Hypothalamus (tissue), 51 donors: ENCODE measurements at places on chromosomes 13 and 19.

GRCh38 chr19:46755853-46756543 is 9.7 kb upstream of the STRN4 start:
- no peak for DNase-seq

DNA sequence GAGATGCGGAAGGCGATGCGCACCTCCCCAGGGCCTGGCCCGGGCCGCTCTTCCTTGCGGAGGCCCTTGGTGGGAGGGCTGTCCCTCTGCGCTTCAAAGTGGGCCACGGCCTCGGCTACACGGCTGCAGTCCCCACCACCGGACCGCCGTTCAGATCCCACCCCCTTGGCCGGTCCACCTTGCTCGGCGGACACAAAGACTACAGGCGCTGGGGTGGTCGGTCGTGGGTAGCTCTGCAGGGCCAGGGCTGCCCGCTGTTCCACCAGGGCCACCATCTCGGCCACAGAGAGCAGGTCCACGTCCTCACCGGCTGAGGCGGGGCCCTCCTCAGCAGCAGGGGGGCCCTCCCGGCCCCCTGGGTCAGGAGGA is 18.0 kb downstream of the FBXO46 start:
- no peak for DNase-seq

DNA sequence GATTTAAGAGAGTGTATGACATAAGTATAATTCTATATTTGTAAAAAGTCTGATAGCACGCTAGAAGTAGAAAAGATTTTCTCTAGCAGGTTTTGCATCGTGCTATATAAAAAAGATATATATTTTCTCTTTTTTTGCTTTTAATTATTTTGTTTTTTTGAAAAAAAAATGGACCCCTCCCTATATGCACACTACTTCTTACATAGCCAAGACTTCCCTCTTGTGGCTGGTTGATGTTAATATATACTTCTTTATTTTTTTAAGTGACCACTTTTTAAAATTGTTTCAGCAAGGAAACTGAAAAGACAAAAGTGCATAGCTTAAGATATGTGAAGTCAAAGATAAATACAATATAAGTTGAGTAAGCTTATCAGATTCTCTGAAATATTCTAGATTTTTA is 1202.8 kb downstream of the DIAPH3 start:
- DNase-seq = no peak

GRCh38 chr19:5703819-5704818 is 14.0 kb downstream of the RPL36 start:
- DNase-seq = no peak
